RWPE2 (cell line): ENCODE measurements at places on chromosomes 5 and 9.

DNA sequence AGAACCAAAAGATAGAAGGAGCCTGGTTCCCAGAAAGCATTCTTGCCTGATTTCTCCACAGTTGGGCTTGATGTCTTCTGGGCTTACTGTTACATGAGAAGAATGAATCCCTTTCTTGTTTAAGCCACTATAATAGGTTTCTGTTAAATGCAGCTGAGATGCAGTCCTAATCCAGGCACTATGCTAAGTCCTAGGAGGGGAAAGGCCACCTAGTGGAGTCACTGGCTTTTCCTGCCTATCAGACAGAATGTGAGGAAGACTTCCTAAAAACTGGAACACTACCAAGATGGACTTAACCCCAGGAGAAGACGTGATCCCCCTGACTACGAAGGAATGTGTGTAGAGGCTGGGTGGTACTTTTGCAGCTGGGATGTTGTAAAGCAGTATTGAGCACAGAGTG is 34.3 kb upstream of the FSD1L start:
- no peak for DNase-seq

GRCh38 chr5:162091336-162091735 is 23.8 kb downstream of the GABRG2 start:
- DNase-seq: no peak

- no peak for DNase-seq
Observed at GRCh38 chr5:167797933-167798332, 493.5 kb upstream of the WWC1 start.

- no peak for DNase-seq
Observed at GRCh38 chr9:116791326-116791725, 104.2 kb downstream of the TRIM32 start.

DNA sequence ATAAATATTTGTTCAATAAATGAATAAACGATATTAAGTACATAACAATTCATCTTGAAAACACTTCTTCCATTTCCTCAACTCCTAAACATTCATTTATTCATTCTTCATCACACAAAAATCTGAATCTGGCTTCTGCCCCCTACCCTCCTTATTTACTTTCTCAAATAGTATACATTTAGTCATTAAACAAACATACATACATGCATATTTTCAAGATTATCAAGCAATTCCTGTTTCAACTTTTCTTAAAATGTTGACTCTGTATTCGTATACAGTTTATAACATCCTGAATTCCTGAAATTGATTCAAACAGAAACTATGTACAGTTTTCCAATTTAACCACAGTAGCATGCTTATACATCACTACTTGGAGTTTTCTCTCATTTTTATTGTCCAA is 129.0 kb downstream of the MUSK start:
- DNase-seq: no peak

- DNase-seq: no peak
Observed at GRCh38 chr5:174667526-174667925, 56.9 kb upstream of the MSX2 start.

DNA sequence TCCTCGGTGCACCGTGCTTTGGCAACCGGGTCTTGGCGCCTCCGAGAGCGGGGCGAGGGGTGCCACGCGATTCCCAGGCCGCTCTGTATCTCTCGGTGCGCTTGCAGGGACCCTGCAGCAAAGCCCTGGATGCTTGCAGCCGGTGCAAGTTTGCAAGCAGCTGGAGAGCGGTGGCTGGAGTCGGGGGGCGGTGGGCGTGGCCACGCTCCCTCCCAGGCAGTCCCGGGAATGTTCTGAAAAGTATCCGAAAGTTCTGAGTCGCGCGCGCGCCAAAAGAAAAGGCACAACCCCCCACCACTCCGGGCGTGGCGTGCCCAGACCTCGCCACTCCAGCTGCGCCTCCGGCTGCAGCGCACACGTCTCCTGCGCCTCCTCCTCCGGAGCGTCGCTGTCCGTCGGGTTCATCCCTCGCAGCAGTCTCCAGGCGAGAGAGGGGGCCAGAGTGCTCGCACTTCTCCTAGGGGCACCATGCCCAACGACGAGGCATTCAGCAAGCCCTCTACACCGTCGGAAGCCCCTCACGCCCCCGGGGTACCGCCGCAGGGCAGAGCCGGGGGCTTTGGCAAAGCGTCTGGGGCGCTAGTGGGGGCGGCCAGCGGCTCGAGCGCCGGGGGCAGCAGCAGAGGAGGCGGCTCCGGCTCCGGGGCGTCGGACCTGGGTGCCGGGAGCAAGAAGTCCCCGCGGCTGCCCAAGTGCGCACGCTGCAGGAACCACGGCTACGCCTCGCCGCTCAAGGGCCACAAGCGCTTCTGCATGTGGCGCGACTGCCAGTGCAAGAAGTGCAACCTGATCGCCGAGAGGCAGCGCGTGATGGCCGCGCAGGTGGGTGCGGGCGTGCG is at the start of gene DMRT1:
TSS of gene DMRT1 (plus strand) at position 327 of the 839 bp plus-strand sequence. CDS start at position 469, 142 bp downstream.
- DNase-seq: no peak

- DNase-seq: no peak
Observed at GRCh38 chr9:89465001-89465451, 32.9 kb downstream of the SEMA4D start.

- no peak for DNase-seq
Observed at GRCh38 chr5:142674531-142675469, 11.1 kb downstream of the FGF1 start.

GRCh38 chr9:1100945-1101344 is 50.8 kb downstream of the DMRT2 start:
- no peak for DNase-seq

GRCh38 chr5:16453609-16454008 is 12.0 kb downstream of the ZNF622 start:
- DNase-seq: no peak

DNA sequence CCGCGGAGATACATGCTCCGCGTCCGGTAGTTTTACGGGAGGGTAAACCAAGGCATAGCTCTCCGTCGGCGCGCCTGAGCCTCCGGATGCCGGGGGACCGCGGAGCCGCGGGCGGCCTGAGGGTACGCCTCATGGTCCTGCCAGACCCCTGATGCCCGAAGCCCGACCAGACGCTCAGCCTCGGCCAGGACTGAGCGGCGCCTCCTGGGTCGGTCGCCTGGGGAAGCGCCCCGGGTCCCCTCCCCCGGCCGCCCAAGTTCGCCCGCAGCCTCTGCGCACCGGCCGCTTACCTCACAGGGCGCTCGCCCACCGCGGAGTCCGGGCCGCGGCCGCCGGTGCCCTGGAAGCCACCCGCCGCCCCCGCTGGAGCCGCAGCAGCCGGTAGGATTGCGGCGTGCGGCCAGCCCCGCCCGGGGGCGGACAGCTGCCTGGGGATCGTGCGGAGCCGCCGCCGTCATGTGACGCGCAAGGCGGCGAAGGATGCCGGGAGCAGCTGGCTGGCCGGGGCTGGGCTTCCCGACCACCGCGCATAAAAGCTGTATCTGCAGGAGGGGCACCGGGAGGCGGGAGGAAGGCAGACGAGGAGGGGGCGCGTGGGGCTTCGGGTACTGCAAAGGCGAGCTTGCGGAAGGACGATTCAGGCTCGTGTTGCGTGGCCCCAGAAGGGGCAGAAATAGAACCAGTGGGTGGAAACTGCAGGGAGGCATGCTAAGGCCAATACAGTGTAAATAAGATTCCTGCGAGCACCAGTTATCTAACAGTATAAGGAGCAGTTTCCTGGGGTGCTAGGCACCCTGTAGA is at the start of gene FBXO10:
TSS of gene FBXO10 (minus strand) at position 460 of the 801 bp plus-strand sequence. CDS start 34,612 bp downstream, outside the sequence.
- peak; percentile 67 for DNase-seq

DNA sequence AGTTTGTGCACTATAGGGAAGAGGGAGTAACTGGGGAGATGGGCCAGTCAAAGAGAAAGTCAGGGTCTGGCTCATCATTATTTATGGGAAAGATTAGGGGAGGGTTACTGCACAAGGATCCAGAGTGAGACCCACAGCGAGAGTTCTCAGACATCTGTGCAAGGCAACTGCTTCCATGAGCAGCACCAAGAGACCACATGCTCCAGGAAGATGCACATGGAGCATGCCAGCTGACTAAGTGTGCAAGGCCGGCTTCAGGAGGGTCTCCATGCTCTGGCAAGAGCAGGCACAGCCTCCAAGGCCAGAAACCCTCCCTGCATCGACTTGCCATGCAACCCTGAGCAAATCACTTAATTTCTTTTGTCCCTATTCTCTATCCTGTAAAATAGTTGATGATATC is 616.9 kb downstream of the CSNK1G3 start:
- DNase-seq: no peak

DNA sequence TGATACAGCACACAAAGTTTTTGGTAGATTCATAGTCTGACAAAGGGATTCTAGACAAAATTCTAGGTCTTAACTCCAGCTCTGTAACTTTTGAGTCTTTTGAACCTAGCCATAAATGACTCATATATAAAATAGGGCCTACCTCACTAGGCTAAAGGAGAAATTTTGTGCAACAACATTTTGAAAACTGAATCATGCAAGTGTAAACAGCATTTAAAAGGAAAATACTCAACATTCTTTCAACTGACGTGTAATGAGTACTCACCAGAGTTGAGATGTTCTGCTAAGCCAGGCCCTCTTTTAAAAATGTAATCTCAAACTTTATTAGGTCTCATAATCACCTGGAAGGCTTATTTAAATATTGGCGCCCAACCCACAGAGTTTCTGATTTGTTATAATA is 113.2 kb downstream of the STK32A start:
- no peak for DNase-seq

DNA sequence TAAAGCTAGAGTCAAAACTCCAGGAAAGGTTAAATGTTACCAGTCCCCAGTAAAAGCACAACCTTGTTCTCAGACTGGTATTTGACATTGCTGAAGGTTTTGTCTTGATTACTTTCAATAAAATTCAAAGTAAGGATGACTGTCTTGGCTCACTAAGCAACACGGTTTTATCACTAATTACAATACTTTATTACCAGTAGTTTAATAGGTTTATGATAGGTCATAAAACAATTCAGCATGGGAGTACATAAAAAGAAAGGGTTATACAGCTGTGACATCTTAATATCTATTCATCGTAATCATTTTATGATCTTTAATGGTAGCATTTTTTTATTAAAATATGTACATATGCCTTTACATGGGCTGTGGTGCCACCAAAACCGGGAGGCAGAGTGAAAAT is 370.7 kb upstream of the IRX2 start:
- no peak for DNase-seq

DNA sequence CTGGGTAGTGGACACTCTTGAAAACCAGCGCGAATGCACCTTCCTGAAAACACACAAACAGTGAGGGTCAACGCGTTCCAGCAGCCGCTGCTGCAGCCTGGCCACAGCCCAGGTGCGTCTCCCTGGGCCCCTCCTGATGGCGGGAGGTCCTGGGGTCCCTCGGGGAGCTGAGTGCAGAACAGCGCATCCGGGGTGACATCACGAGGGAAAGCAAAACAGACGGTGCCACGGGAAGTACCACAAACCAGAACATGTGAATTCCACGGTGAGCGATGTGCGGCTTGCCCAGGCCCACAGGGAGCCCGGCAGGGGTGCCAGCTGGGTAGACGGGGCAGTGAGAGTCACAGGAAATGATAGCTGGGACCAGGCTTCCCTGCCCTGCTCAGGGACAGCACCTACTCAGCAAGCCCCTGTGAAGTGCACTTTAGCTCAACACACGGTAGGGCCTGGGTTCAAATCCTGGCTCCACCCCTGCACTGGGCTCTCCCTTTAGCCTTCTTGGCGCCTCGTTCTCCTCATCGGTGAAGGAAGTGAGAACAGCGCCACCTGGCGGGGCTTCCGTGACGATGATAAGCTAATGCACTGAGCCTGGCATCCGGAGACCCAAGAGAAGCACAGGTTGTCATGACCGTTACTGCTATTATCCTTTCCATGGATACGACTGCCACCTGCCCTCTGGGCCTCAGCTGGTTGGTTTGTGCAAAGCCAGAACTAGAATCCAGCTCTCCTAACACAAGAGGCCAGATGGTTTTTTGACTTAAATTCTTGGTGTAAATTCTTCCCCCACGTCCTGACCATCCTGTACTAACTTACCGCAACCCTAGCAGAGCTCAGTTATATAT is 24.6 kb downstream of the GFPT2 start:
- no peak for DNase-seq

- no peak for DNase-seq
Observed at GRCh38 chr5:14463629-14464028, 118.0 kb upstream of the OTULINL start.

DNA sequence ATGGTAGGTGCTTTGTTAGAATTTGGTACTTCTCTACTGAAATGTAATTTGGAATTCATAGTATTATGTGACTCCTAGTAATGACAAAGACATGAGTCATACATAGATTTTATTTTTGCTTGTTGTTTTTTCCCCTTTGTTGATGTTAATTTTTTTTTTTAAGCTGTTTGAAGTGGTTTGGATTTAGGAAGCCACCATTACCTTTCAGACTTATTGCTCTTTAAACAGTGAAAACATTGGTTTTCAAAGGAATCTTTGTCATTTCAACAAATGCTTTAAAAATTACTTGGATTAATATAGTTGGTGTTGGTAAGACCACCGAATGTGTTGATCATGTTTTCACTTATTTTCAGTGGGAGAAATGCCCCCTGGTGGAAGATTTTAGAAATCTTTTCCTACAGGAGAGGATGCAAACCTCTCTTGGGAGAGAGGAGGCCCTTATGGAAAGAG is 170.1 kb upstream of the PITX1 start:
- DNase-seq: no peak

- no peak for DNase-seq
Observed at GRCh38 chr5:172163346-172163745, 24.7 kb downstream of the STK10 start.

DNA sequence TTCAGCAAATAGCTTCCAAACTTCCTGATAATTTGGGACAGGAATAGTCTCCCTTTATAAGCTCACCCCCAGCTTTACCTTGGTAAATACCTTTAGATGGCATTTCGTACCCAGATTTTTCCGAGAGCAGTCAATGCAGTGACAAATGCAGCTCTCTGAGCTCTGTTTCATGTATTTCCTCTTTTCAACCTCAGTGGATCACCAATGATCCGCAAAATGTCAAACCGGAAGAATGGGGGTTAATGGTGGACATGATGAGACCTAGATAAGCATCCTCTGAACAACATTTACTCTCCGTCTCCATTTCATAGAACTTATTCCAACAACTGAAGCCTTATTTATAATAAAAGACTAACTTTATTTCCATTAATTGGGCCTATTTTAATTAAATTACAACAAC is 227.3 kb downstream of the MCTP1 start:
- no peak for DNase-seq

GRCh38 chr5:130111746-130112145 is 207.5 kb downstream of the CHSY3 start:
- no peak for DNase-seq

DNA sequence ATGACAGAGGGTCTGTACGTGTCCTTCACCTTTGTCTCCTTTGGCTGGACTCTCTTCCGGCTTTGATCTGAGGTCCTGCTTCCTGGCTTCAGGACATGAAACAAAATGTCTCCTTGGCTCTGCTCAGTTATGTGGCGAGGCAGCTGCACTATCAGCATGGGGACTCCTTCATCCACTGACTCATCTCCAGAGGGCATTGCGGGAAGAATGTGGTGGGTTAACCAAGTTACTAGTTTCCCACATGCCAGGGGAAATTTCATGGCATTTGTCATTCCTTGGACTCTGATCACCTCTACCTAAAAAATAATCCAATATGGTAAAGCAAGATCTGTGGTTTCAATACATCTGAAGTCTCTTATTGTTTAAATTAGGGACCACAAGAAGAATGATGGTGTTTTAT is 259.7 kb downstream of the MED10 start:
- no peak for DNase-seq

- no peak for DNase-seq
Observed at GRCh38 chr9:137078701-137079400, 1.5 kb downstream of the UAP1L1 start.

- DNase-seq: no peak
Observed at GRCh38 chr5:147017621-147018020, 139.1 kb upstream of the PPP2R2B start.

- DNase-seq: no peak
Observed at GRCh38 chr9:119026120-119026519, 343.1 kb downstream of the BRINP1 start.
